ENCODE measurements at places on chromosomes 6 and 20. TPM values are rescaled to one million over a fixed set of nuclear protein-coding genes. Genes with fewer than 3 reads are reported as not detected.
A peak's percentile ranks its signal among the peaks of the same experiment; 100 is the strongest.

Gene NEURL2
- total RNA-seq, result 1.2 TPM

Gene TAAR9
- not detected for total RNA-seq

Gene SYCP2L
- 12.5 TPM for total RNA-seq

Gene PTGIS
- total RNA-seq, result 31.3 TPM

Gene CTAGE9
- not detected for total RNA-seq

Gene PERP
- total RNA-seq, result 35.4 TPM

Gene PDE10A
- 17.3 TPM for total RNA-seq

Gene MACROD2
- total RNA-seq, result 11.9 TPM

Gene LGSN
- 0.09 TPM for total RNA-seq

- H3K4me3 ChIP-seq, result no peak overlapping the region
- peaks cover 4% of the 10 kb centered on the region for H3K36me3 ChIP-seq
- no peak overlapping the region for H3K27ac ChIP-seq
- no peaks in the 10 kb centered on the region for H3K27me3 ChIP-seq
- no peak for DNase-seq
These were observed 31.9 kb downstream of the WDR27 start for GRCh38 chr6:169669889-169670288.

- DNase-seq, result peak; percentile 61
- no peak overlapping the region for H3K4me3 ChIP-seq
- H3K27ac ChIP-seq, result peak overlapping the region; percentile 75
These were observed 49.9 kb downstream of the BMP5 start for GRCh38 chr6:55825402-55826051.

DNA sequence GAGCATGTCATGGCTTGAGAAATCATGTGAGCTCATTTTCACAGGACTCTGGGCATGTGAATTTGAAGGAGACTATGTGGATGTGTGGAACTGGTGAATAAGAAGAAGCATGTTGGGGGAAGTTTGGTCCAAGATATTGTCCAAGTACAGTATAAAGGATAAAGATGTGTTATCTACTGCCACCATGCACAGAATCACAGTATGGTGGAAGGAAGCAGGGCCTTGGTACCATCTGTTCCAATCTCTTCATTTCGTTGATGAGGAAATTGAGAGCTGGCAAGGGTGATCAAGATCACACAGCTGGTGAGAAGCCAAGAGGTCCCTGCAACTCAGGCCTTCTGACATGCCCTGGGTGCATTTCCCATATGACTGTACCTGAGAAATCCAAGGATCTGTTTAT, 31.5 kb upstream of the RIPOR2 start:
- H3K4me3 ChIP-seq, result no peak overlapping the region
- H3K27me3 ChIP-seq, result no peaks in the 10 kb centered on the region
- no peaks in the 10 kb centered on the region for H3K4me1 ChIP-seq

DNA sequence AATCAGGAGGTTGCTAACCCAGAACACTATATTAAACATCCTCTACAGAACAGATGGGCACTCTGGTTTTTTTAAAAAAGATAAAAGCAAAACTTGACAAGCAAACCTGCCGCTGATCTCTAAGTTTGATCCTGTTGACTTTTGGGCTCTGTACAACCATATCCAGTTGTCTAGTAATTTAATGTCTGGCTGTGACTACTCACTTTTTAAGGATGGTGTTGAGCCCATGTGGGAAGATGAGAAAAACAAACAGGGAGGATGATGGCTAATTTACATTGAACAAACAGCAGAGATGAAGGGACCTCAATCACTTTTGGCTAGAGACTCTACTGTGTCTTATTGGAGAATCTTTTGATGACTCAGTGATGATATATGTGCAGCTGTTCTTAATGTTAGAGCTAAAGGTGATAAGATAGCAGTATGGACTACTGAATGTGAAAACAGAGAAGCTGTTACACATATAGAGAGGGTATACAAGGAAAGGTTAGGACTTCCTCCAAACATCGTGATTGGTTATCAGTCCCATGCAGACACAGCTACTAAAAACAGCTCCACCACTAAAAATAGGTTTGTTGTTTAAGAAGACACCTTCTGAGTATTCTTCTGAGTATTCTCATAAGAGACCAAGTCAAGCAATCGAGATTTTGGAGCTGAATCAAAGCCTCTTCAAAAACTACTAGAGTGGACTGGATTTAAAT, 201.2 kb upstream of the SHLD1 start:
- H3K4me1 ChIP-seq, result no peaks in the 10 kb centered on the region
- no peaks in the 10 kb centered on the region for H3K27me3 ChIP-seq

DNA sequence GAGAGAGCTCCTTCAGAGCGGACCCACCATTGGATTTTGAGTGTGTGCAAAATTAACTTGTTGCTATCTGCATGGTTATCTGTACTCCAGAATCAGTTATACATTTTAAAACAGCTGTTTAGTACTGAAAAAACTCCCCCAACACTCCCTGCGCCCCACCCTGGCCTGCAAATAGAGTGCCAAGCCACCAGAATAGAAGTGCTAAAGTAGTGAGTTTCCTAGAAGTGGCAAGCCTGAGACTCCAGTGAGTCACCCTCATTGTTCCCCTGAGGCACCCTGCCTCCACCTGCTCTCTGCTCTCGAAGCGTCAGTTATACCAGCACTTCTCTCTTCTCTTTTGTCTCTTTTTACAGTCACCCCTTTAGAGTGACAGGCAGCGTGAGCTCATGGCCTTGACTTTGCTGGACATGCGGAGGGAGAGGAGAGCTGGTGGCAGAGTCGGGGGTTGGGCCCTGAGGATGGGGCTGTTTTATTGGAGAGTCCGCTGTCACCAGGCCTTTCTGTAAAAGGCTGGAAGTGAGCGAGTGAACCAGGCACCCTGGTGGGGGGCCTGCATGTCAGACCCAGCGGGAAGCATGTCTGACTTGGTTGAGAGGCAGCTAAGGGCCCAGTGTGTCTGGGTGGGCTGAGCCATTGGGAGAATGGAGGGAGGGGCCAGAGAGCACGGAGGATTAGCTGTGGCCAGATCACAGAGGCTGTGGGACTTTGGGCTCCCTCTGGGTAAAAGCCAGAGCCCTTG, 10.4 kb downstream of the IGF2R start:
- no peak overlapping the region for H3K27ac ChIP-seq
- H3K36me3 ChIP-seq, result no peaks in the 10 kb centered on the region
- H3K4me1 ChIP-seq, result peaks cover 30% of the 10 kb centered on the region
- H3K4me3 ChIP-seq, result no peak overlapping the region
- peak; percentile 48 for DNase-seq

- no peak overlapping the region for H3K27ac ChIP-seq
- H3K36me3 ChIP-seq, result no peaks in the 10 kb centered on the region
- no peak overlapping the region for H3K4me3 ChIP-seq
- peaks cover 7% of the 10 kb centered on the region for H3K4me1 ChIP-seq
- DNase-seq, result no peak
- H3K27me3 ChIP-seq, result no peaks in the 10 kb centered on the region
These were observed 20.4 kb downstream of the FGD2 start for GRCh38 chr6:37025621-37026466.

- DNase-seq, result no peak
- no peaks in the 10 kb centered on the region for H3K36me3 ChIP-seq
- H3K4me3 ChIP-seq, result no peak overlapping the region
- no peaks in the 10 kb centered on the region for H3K4me1 ChIP-seq
- H3K27ac ChIP-seq, result no peak overlapping the region
These were observed 177.9 kb downstream of the RNGTT start for GRCh38 chr6:88785478-88785877.

GRCh38 chr6:33250731-33251130, 20.9 kb downstream of the VPS52 start:
- no peaks in the 10 kb centered on the region for H3K36me3 ChIP-seq
- no peak overlapping the region for H3K27ac ChIP-seq
- H3K27me3 ChIP-seq, result peaks cover 32% of the 10 kb centered on the region
- H3K4me1 ChIP-seq, result peaks cover 6% of the 10 kb centered on the region

GRCh38 chr6:9540534-9541126, 874.2 kb downstream of the TFAP2A start:
- H3K27me3 ChIP-seq, result no peaks in the 10 kb centered on the region
- no peaks in the 10 kb centered on the region for H3K4me1 ChIP-seq
- H3K36me3 ChIP-seq, result no peaks in the 10 kb centered on the region
- H3K27ac ChIP-seq, result no peak overlapping the region

DNA sequence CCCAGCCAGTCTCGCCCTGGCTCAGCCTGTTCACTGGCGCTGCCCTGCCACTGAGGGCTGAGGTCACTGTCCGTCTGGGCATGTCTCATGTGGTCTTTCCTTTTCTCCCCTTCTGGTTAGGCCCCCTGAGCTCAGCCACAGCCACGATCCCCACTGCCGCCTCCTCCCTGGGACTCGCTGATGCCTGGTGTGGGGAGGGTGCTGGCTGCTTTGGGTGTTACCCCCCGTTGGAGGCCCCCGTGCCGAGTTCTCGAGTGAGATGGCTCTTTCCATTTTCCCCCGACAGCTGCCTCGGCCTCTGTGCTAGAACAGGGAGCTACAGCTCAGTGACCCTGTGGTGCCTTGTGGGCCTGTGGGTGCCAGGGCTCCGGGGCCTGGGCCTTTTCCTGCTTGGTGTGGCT, 14.9 kb upstream of the TCFL5 start:
- no peaks in the 10 kb centered on the region for H3K36me3 ChIP-seq
- H3K4me3 ChIP-seq, result no peak overlapping the region
- H3K27me3 ChIP-seq, result peaks cover 3% of the 10 kb centered on the region

DNA sequence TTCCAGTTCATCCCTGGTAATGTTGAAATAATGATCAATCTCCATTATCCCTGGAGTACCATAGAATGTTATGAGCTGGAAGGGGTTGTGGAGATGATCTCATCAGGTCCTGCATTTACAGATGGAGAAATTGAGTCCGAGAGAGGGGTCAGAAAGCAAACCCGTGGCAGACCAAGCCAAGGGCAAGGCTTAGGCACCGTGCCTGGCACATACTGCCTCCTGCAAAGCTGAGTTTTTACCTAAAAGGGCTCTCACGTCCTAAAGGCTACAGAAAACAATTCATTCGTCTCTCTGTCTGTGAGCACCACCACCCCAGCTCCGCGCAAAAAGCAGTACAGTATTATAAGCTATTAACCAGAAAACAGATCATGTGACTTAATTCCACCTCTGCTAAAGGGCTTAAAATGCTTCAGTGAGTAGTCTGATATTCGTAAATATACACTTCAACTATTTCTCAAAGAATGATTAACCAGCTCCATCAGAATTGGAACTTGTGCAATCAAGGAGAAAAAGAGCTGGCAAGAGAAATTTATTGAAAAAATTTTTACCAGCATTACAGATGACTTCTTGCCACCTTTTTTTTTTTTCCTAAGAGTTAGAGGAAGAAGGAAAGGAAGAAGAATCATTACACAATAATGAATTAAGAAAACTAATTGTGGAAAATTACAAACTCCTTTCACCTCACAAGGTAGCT, 3.4 kb upstream of the PARD6B start:
- no peak overlapping the region for H3K27ac ChIP-seq
- H3K27me3 ChIP-seq, result no peaks in the 10 kb centered on the region
- H3K36me3 ChIP-seq, result no peaks in the 10 kb centered on the region
- DNase-seq, result no peak

GRCh38 chr20:17505636-17506517, 25.3 kb downstream of the BFSP1 start:
- no peak for DNase-seq
- H3K4me1 ChIP-seq, result no peaks in the 10 kb centered on the region
- no peak overlapping the region for H3K27ac ChIP-seq
- H3K27me3 ChIP-seq, result peaks cover 49% of the 10 kb centered on the region

DNA sequence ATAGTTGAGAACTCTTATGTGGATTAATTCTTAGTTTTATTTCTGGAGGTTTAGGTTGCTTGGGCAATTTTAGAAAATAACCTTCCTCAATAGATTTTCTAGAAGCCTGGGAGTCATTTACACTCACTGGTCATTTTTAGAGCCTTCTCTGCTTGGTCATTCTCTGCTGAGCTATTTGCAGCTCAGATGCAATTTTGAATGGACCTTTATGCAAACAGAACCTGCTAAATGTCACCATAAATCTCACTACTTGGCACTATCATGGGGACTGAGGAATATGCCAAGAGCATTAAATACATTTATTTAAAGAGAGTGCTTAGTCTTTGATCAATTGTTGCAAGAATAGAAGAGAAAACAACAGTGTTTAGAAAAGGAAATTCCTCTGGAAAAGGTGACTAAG, 154.0 kb downstream of the CLVS2 start:
- H3K4me3 ChIP-seq, result no peak overlapping the region
- DNase-seq, result no peak
- H3K36me3 ChIP-seq, result no peaks in the 10 kb centered on the region
- no peak overlapping the region for H3K27ac ChIP-seq

DNA sequence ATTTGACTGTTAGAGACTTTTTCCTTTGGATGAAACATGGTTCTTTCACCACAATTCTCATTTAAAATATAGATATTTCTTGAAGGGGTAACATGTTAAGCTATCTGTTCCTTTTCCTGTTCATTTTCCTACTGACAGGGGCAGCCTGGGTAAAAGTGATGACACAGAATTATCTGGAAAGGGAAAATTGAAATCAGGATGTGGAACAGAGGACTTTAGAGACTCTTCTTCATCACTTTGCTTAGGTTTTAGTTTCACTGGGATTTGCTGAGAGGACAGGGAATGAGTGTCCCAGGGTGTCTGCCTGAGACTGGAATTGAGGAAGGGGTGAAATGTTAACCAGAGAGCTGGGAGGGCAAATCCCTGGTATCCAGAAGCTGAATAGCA, 116.0 kb downstream of the RNF144B start:
- H3K27ac ChIP-seq, result no peak overlapping the region
- H3K27me3 ChIP-seq, result no peaks in the 10 kb centered on the region
- peaks cover 8% of the 10 kb centered on the region for H3K4me1 ChIP-seq
- no peak for DNase-seq

DNA sequence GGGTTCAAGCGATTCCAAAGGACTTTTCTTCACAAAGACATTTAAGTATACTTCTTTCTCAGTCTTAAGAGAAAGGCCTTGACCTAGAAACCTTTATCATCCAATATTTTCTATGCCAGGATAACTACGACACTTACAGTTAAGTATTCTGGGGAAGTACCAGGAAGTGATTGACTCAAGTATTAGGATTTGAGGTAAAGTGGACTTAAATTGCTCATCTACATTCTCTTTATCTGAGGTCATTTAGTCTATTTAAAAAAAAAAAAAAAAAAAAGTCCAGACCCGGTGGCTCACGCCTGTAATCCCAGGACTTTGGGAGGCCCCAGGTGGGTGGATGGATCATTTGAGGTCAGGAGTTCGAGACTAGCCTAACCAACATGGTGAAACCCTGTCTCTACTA, 114.7 kb downstream of the ZFAND3 start:
- H3K4me1 ChIP-seq, result peaks cover 17% of the 10 kb centered on the region
- DNase-seq, result no peak
- no peak overlapping the region for H3K4me3 ChIP-seq
- H3K27ac ChIP-seq, result no peak overlapping the region
- H3K36me3 ChIP-seq, result no peaks in the 10 kb centered on the region
- H3K27me3 ChIP-seq, result no peaks in the 10 kb centered on the region

Measured in neural progenitor cell (in vitro differentiated cells).